ENCODE measurements at places on chromosomes 1 and 21.

- DNase-seq = no peak
Measured at GRCh38 chr1:241658081-241658793, 6.2 kb downstream of the WDR64 start.

DNA sequence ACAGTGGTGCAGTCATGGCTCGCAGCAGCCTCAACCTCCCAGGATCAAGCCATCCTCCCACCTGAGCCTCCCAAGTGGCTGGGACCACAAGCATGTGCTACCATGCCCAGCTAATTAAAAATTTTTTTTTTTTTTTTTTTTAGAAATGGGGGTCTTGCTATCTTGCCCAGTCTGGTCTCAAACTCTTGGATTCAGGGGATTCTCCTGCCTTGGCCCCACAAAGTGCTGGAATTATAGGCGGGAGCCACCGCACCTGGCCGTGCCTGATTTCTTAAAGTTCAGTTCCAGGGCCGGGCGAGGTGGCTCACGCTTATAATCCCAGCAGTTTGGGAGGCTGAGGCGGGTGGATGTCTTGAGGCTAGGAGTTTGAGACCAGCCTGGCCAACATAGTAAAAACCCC lies 6.4 kb downstream of the THAP3 start:
- no peak for DNase-seq

DNA sequence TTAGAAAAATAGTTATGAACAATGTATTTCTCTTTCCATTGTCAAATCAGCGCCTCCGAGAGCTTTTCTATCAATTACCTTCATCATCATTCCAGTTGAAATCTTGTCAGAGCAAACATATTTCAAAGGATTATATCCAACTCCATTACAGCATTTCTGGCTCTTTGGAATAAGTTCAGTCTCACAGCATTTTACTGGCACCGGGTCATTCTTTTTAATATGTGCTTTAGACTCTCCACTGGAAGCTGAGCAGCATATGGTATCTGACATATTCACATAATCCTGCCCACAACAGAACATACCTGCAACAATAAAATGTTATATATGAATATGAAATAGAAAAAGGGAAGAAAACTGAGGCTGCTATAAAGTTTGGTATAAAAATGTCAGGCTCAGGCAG lies 222.9 kb downstream of the KCTD3 start:
- no peak for DNase-seq

- no peak for DNase-seq
Measured at GRCh38 chr1:209324901-209325871, 258.3 kb upstream of the CAMK1G start.

GRCh38 chr1:53023546-53023945 lies 38.5 kb upstream of the PODN start:
- no peak for DNase-seq

GRCh38 chr1:10936998-10937901 lies 75.2 kb upstream of the TARDBP start:
- no peak for DNase-seq

- DNase-seq = no peak
Measured at GRCh38 chr1:88803444-88803843, 87.9 kb downstream of the GTF2B start.

GRCh38 chr1:203381151-203381751 lies 30.3 kb upstream of the FMOD start:
- no peak for DNase-seq

Measured in midbrain (tissue), 1 donor.